ENCODE measurements at places on chromosomes 1 and 21.

GRCh38 chr1:54803761-54804470 is 2.8 kb upstream of the TTC22 start:
- DNase-seq: no peak

DNA sequence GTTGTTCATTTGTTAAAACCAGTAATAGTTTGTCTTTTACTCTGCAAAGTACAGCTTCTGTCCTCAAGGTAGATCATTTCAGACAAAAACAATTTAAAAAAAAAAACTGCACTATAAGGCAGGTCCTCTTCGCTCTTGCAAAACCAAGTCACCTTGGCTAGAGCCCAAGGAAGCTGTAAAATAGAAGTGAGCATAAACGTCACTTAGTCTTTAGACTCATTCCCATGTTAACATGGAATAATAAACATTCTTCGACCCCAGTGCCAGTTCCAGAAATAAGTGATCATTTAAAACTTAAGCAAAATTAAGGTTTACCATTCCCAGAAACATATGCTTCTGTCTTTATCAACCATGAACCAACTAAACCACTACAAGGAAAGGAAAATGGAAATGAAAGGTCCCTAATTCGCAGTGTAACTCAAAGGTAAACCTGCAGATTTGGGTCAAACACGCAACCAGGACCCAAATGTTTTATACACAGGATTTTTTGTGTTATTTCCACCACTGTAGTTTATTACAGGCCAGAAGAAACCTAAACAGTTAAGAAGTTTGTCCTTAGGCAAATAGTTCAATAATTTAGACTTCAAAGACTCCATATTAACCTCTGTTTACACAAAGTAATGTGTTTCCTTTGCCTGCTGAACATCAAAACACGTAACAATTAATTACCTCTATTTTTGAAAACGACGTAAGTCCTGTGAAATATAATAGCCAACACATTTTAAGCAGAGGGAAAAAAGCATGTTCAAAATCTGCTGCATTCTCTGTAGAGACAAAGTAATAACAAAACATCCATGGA is 54.6 kb downstream of the TGFBR3 start:
- no peak for DNase-seq

DNA sequence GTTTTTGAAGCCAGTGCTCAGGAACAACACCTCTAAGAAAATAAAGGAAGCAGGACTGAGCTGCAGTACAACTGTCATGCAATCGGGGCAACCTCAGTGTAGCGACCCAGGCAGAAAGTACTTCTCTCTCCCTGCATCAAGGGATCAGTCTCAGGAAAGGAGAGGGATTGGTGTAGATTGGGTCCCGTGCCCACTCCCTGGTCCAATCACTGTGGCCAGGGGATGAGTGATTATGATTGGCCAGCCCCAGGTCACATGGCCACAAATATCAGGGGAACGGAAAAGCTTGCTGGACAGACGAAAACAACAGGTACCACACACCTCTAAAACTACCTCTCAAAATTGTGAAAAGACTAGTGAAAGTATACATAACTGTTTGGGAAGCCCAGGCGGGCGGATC is 136.2 kb upstream of the F3 start:
- DNase-seq: no peak

DNA sequence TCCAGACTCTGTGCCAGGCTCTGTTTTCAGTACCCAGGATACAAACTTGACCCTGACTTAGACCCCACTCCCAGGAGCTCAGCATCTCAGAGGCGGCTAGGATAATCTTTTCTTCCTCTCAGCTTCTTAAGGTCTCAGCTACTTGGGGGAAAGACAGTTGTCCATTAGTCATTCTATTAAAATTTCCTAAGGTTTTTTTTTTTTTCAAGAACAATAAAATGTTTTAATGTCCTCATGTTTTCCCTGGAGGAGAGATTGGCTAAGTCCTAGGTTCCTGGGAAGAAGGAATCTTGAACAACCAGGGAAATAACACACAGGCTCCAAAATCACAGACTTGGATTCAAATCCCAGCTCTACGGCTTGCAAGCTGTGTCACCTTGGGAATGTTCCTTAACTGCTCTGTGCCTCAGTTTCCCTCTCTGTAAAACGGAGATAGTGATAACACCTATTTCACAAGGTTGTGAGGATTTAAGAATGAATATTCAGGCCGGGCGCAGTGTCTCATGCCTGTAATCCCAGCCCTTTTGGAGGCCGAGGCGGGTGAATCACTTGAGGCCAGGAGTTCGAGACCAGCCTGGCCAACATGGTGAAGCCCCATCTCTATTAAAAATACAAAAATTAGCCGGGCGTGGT is 33.0 kb downstream of the CDK18 start:
- DNase-seq: no peak

GRCh38 chr1:8473121-8473875 is 155.4 kb downstream of the SLC45A1 start:
- no peak for DNase-seq

- no peak for DNase-seq
Observed at GRCh38 chr1:105785021-105785420, 1271.5 kb upstream of the PRMT6 start.

DNA sequence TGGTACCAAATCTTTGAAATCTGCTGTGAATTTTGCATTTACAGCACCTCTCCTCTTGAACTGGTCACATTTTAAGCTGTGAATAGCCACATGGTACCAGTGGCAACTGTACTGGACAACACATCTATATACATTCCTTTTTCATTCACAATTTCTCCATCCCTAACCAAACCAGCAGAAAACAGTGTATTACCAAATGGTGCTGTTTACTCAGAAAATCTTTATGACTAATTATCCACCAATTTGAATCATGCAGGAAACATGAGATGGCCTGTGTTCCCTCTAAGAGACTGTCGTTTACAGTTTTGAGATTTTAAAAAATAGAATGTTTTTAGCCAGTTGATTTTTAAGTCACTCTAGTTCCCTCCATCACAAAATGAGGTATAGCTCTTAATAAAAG is 17.6 kb upstream of the CCT8 start:
- DNase-seq: no peak

DNA sequence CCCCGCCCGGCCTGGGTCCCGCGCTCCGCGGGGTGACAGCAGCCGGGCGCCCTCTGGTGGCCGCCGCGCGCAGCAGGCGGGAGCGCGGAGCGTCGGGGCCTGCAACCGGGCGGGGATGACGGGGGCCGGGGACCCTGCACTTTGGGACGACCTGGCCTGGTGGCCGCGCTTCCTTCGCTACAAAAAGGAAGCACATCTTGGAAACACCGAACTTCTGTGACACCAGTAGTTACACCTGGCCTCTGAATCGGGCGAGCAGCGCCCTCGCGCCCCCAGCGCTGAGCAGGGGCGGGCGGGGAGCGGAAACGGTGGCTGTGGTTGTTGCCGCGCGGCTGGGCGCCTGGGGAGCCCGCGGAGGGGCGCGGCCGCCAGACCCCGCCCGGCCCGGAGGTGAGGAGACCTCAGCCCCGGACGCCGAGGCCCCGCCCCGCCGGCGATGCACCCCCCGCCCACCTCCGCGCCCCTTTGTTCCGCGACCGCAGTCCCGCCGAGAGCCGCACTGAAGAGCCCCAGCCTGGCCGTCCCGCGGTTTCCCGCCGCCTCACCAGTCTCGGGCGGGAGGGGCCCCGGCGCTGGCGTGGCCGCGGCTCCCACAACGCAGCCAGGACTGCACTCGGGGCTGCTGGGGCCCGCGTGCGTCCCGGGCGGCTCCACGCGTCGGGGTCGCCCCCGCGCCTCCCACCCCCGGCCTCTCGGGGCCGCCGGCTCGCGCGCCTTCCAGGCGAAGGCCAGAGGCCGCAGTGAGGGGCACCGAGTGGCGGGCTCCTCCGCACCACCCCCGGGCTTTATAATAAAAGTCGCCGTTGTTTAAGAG is 59.3 kb downstream of the H3-3A start:
- DNase-seq: peak; percentile 63

DNA sequence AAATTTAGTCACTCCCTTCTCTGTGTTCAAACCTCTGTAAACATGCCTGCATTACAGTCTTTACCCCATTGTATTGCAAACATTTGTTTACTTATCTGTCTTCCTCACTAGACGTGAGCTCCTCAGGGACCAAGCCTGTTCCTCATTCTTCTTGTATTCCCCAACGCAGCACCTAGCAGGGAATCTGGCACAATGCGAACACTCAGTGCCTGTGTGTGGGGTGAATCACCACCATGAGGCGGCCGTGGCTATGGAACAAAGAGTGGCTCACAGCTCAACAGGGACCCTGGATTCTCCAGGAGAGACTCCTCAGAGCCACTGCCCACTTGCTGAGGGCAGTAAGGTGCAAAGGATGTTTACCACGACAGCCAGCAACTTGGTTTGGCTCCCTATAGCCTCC is 95.9 kb downstream of the DDX20 start:
- no peak for DNase-seq

DNA sequence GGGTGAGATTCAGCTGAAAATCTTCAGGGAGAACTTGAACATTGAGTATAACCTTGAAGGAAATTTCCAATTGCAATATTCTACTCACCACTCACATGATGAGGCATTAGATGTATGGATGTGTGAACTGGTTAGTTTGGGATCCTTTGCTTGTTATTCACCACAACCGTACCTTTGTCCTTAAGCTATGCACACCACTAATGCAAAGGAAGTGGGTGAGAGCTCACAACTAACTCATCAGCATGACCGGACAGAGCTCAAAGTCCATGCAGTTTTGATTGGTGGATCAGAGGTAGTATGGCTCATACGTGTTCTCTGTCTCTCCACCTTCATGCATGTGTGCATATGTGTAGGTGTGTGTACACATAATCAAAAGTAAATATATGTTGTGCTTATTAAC is 43.5 kb upstream of the MROH9 start:
- no peak for DNase-seq

DNA sequence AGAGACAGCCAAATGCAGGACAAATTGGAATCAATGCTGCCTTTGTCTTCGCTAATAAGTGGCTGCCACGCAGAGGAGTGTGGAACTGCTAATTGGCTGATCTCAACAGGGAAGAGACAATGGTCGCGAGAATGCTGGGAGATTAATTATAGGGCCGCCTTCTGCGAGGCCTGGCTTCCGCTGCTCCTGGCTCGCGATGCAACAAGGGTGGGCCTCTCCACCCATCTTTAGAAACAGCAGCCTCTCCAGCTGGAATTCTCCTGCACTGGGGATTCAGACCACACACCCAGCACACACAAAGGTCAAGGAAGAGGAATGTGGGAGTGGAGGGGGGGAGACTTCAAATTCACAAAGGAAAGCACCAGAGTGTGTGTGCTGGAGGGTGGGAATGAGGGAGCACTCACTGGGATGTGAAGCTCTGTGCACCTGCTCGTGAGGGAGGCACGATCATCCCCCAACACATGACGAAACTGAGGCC is 200.7 kb upstream of the GRIK3 start:
- no peak for DNase-seq

DNA sequence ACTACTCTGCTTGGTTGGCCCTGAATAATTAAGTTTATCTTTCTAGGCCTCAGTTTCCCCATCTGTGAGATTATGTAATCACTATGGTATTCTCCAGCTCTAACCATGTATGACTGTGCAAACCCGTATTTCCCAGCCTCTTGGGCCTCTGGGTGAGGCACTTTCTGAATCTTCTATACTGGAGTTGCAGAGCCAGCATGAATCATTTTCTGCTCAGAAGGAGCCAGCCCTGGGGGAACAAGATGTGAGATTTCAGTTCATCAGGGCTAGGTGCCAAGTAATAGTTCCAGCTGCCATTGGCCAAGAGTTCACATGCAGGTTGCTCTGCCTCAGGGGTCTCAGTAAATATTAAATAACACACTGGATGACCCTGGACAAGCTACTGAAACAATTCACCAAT is 47.7 kb upstream of the USP24 start:
- DNase-seq: no peak

DNA sequence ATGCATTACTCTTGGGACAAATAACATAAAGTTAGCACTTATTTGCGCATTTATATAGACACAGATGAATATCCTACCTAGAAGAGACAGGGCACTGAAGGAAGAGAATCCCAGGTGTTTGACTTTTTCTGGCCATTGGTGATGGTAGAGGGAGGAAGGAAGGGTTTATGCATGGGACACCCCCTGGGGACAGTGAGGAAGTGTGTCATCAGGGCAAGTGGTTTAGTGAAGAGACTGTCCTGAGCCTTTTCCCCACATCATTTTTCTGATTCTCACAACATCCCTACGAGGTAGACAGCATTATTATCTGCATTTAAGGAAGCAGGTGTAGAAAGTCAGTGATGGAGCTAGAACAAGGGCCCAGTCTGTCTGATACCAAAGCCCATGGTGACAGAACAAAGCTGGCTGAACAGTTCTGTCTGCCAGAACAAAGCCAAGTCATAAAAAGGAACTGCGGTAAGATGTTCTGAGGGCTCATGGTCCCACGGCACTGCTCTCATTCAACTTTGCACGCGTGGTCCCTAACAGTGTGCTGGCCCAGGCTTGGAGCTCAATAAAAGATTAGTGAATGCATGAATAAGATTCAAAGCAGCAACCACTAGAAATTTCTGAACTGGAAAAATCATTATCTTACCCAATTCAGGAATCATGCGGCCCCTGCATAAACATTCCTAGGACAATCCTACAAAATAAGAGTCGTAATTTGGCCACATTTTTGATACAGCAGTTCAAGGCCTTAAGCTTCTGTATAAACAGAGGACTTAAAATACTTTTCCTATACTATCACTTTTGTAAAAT is 12.2 kb upstream of the CDC42BPA start:
- no peak for DNase-seq

DNA sequence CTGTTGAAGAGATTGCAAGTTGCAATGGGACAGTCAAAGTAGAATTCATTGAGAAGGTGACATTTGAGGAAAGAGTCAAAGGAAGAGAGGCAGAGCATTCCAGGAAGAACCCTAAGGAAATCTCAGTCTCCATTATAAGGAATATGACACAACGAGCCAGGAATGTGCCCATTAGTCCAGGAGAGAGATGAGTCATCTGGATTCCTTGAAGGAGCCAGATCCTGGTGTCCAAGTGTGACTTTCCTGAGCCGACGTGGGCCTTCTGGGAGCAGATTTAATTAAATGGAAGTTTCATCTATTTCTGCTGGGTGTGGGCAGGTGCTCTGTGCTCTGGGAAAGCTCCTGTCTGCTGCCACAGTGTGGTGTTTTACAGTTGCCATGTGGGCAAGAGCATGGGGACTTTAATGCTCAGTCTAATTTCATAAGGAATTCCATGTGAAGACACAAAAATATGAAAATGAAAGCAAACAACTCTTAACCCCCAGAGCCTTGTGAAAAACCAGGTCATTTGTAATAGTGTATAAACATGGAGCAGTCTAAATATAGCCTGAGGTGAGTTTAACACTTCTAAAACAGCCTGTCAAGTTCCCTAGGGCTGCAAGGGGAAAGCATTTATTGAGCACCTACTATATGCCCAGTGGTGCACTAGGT is 111.4 kb upstream of the ARTN start:
- no peak for DNase-seq

- DNase-seq: peak; percentile 62
Observed at GRCh38 chr1:28456078-28456477, 49.8 kb upstream of the RCC1 start.

GRCh38 chr1:167819849-167820683 is 93.9 kb downstream of the ADCY10 start:
- DNase-seq: no peak

GRCh38 chr1:241762713-241763339 is 85.2 kb upstream of the EXO1 start:
- no peak for DNase-seq

- no peak for DNase-seq
Observed at GRCh38 chr1:91549041-91549735, 48.5 kb downstream of the CDC7 start.

- no peak for DNase-seq
Observed at GRCh38 chr1:19250629-19251304, 557 bp downstream of the EMC1 start.
